Omental fat pad (tissue), 4 donors: ENCODE measurements at places on chromosomes 6 and 20. TPM values are rescaled to one million over a fixed set of nuclear protein-coding genes. Genes with fewer than 3 reads are reported as not detected.

FAXC gene
- total RNA-seq: 0.38 TPM

POM121L2 gene
- not detected for total RNA-seq

RPS18 gene
- total RNA-seq: 3,306 TPM

PSORS1C2 gene
- total RNA-seq: not detected

OR2H2 gene
- not detected for total RNA-seq

TXLNB gene
- total RNA-seq: 0.37 TPM

DEFB132 gene
- 1.6 TPM for total RNA-seq

MCCD1 gene
- not detected for total RNA-seq

PRL gene
- total RNA-seq: not detected

THEMIS gene
- 1.2 TPM for total RNA-seq

CRYBG1 gene
- total RNA-seq: 14.9 TPM

GRCh38 chr20:40583205-40583604 lies 105.8 kb downstream of the MAFB start:
- no peak for DNase-seq

DNA sequence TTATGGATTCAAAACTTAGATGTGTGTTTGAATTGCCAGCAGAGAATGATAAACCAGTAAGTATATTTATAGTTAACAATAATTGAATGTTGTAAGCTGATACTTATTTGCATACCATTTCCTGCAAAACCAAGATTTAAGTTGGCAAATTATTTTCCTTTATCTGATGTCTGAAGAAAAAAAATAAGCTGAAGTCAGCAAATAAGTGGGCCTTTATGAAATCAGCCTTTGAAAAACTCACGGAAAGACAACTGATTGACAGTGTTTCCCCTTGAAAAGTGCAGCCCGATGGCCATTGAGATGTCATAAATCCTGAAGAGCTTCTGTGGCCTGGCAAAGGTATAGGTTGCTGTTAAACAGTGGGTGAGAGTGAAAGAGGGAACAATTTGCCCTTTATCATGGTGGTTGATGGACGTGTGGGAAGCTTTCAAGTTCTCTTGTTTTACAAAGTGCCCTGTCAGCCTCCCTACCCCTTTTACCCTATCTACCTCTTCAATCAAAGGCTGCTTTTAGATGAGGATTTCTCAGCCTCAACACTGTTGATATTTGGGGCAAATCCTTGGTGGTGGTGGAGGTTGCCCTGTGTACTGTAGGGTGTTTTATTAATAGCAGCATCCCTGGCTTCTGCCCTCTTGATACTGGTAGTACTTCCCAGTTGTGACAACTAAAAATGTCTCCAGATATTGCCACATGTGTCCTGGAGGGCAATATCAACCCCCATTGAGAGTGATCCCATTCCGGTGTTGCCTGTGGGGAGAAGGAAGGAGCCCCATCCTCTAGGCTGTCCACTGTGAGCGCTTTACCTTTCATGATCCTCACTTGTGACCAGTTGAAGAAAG lies 50.2 kb downstream of the VAPB start:
- no peak for DNase-seq

DNA sequence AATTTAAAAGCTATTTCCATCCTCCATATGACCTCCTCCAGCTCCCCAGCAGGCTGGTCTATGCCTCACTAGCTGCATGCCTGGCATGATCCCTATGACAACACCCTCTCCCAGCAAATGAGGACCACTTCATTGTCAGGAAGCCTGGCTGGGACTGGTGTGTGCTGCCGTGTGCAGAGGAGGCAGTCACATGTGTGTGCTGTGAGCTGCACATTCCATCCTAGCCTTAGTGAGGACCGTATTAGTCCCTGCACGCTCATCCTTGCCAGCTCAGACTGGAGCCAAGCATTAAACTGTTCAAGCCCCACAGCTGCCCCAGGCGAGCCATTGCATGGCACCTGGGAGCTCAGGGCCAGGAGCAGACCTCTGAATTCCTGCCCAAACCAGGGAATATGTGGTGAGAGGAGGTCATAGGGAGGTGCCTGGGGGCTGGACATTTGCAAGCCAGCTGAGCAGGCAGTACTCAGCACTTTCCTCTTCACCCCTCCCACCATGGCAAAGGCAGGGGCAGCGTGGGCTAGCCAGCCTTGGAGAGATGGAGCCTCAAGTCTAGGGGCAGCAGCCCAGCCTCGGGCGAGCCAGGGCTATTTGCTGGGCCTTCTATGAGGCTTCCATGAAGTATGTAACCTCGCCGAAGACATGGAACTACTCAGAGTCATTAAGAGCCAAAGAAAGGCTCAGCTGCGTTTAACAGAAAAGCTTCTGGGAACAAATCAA lies 8.7 kb upstream of the CCN5 start:
- DNase-seq: no peak

GRCh38 chr6:128388380-128388779 lies 132.0 kb downstream of the PTPRK start:
- no peak for DNase-seq

- DNase-seq: no peak
These were observed 2.2 kb upstream of the NINL start for GRCh38 chr20:25587536-25587935.

- DNase-seq: no peak
These were observed 67.9 kb downstream of the ZHX3 start for GRCh38 chr20:41249411-41250281.

GRCh38 chr20:59185809-59186208 lies 22.2 kb downstream of the ZNF831 start:
- no peak for DNase-seq

DNA sequence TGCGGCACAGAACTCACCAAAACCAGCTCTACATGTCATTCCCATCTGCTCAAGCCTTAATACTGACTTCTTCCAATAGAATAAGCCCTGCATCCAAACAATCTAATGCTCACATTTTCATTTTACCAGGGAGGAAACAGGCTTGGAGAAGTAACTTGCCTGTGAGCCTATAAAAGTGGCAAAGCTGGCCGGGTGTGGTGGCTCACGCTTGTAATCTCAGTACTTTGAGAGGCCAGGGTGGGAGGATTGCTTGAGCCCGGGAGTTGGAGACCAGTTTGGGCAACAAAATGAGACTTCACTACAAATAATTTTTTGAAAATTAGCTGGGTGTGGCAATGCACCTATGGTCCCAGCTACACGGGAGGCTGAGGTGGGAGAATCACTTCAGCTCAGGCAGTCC lies 133.7 kb downstream of the LY86 start:
- no peak for DNase-seq

DNA sequence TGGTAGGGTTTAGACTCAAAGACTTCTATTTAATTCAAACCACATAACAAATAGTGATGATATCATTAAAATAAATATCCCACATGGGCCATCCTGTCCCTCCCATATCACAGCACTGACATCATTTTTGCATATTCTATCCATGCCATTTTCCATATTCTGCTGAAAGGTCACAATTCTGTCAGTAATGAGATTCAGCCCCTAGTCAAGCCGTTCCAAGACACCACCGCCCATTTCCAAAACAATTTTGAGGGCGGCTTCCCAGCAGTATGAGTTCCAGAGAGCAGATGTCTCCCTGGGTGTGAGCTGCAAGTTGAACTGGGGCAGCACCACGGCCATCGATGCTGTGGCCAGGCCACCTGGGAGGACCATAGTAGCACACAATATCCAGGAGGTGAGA lies 65.1 kb upstream of the PLEKHG1 start:
- DNase-seq: no peak

- DNase-seq: no peak
These were observed 55.7 kb downstream of the SNX5 start for GRCh38 chr20:17912916-17913315.

DNA sequence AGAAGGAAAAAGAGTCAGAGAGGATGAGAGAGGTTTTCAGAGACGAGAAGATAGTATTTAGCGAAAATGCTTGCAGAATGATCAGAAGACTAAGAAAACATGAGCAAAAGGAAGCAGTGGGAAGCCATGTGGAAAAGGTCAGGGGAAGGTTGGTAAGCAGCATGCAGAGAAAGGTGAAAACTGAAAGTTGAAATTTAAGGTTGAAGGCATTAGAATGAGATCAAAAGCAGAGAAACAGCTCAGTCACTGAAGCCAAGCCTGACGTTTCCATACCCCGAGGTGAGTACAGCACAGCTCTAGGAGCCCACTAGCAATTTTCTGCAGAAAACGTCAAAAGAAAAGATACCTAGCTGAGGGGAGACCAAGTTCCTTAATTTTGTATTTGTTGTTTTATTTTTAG lies 19.1 kb upstream of the TFB1M start:
- no peak for DNase-seq

DNA sequence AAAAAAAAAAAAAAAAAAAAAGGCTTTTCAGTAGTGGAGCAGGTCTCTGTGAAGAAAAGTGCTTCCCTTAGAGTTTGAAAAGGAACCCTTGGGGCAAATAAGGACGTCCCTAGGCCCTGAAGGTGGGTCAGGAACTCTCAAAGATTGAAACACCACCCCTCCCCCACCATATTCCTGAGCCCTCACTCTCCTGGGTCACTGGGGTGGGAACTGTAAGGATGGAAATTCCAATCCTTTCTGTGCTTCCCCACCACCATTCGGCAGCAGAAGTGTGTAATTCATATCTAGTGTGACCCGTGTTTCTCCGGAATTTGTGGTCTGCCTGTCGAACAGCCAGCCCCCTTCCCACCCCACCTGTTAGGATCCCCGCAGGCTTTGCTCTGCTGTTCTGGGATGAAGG lies 12.3 kb downstream of the CDYL start:
- no peak for DNase-seq

DNA sequence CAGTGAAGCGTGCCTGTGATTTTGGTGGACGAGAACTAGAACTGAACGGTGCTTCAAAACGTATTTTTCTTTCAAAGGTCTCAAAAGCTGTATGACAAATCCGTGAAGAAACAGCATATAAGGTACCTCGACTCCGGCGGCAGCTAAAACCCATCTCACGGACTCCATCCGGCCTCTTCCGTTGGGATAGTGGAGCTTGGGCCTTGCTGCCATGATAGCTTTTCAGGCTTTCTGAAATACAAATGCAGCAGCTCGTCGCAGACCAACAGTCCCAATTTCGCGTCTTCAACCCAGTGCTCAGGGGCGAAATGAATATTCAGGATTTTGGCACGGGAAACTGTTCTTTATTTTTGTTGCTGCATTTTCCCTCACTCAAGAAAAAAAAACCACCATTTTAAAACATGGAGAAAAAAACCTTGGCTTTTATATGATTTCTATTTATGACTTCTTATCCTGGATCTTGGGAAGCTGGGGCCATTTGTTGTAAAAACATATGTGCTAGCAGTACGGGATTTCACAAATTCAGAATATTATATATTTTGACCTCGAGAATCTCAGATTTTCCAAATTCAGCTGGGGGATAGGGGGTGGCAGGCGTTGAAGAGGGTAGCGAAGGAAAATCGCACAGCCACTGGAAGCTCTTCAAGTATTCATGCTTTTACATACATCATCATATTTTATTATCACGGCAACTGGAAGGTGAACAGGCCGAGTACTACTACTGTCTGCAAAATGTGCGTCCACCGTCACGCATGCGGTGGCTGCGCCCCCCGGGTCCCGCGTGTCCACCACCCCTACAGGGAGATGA lies 849 bp downstream of the GSTA4 start:
- no peak for DNase-seq

GRCh38 chr6:165191461-165191860 lies 117.9 kb downstream of the C6orf118 start:
- no peak for DNase-seq

DNA sequence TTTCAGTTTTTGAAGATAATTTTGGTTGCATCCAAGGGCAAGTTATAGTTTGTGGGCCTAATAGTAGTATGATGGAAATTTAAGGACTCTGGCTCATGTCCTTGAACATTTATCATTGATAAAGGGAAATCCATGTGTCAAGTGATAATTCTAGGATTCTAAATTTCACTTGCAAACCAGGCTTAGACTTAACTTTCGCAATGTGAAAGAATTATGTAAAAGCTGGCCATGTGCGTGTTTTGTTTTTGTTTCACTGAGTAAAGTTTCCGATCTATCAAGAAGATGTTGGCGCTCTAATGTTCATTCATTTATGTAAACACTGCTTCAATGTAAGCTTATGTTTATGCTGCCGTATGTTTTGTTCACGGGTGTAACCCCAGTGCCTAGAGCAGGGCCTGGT lies 302.0 kb downstream of the SOX4 start:
- DNase-seq: no peak

GRCh38 chr6:127457456-127458064 lies 1.6 kb downstream of the KIAA0408 start:
- no peak for DNase-seq

DNA sequence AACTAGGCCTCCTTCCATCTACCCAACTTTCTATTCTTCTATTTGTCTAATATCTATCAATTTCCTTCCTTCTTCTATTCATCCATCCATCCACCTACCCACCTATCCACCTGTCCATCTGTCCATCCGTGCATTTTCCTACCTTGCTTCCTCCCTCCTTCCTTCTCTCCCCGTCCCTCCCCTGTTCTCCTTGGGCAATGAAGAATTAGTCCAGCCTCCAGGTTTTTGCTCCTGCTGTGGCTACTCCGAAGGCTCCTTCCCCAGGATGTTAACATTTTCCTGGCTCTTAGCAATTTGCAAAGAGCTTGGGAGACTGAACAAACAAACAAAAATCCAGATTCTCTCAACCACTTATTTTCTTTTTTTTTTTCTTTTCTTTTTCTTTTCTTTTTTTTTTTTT lies 81.6 kb downstream of the KCNB1 start:
- no peak for DNase-seq

- DNase-seq: no peak
These were observed 31.4 kb downstream of the HDDC2 start for GRCh38 chr6:125270380-125270779.

- no peak for DNase-seq
These were observed 5.9 kb downstream of the TMEM63B start for GRCh38 chr6:44133003-44133931.

DNA sequence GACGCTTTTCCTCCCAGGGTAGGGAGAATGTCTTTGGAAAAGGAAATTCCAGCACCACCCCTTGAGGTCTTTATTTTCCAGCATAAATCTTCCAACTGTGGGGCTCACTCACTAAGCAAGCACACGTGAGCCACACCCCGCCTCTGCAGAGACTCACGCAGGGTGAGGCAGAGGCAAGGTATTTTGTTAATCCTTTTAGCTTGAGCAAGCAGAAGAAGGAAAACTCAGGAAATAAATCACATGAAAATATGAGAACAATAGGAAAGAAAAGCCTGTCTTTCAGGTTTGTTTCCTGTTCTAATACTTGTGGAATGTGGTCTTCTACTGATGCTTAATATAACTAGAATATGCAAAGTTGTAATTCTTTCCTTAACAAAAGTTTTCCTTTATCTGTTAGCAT lies 4.1 kb upstream of the PHACTR2 start:
- no peak for DNase-seq
